ENCODE measurements at places on chromosomes 11 and 22. TPM values are rescaled to one million over a fixed set of nuclear protein-coding genes. Genes with fewer than 3 reads are reported as not detected.

- no peak for DNase-seq
These were observed 26.2 kb downstream of the FANCF start for GRCh38 chr11:22599458-22599857.

GRCh38 chr11:69915151-69915500 is 95.9 kb upstream of the FGF3 start:
- DNase-seq, result no peak

Gene LRRC55
- not detected for total RNA-seq

Gene EFCAB6
- 0.17 TPM for total RNA-seq

Gene ABCC8
- not detected for total RNA-seq

DNA sequence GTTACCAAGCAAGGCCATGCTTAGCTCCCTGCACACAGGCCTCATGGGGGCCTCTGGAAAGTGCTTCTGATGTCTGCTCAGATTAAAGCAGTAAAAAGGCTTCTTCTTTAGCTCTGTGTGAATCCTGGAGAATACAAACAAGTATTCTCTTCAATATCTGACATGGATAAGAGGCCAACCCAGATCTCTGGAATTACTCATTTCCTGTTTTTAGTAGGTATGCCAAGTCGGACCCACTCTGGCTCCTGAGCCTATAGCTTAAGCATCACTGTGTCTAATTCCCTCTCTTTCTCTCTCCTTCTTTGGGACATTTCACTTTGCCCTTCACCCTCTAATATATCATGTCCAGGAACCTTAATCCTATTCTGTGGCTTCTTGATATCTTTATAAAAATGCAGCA is 529.6 kb upstream of the CCDC90B start:
- DNase-seq, result no peak

- DNase-seq, result no peak
These were observed 50.2 kb downstream of the APOL3 start for GRCh38 chr22:36110306-36110881.

Gene TRIM48
- total RNA-seq, result not detected

Gene SMTNL1
- total RNA-seq, result not detected

DNA sequence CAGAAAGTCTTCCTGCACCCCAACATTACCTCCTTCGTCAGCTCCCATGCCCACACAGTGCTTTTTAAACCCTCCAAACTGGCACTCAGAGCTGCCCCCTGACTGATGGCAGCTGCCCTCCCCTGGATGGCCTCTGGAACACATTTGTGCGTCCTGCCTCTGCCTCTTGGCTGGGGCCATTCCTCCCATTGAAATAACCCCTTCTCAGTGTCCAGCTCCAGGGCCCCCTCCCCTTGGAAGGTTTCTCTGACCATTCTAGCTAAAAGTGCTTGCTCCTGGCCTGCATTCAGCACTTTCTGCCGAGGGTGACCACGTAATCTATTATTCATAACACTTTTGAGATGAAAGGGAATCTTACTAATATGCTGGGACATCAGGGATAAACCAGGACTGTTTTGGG is 130.0 kb downstream of the PARVA start:
- DNase-seq, result no peak

Gene XKR3
- not detected for total RNA-seq

DNA sequence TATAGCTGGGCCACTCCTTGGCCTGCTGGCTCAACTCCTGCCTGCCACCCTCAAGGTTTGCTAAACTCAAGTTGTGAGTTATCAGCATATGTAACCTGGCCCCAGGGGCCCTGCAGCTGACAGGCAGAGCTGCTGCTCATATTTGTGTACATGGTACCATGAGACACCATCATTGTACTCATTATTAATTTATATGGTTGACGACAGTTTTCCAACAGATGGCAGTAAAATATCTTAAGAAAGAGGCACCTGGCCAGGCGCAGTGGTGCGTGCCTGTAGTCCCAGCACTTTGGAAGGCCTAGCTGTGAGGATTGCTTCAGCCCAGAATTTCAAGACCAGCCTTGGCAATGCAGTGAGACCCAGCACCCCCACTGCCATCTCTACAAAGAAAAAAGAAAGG is 11.4 kb upstream of the DENND5A start:
- DNase-seq, result no peak

DNA sequence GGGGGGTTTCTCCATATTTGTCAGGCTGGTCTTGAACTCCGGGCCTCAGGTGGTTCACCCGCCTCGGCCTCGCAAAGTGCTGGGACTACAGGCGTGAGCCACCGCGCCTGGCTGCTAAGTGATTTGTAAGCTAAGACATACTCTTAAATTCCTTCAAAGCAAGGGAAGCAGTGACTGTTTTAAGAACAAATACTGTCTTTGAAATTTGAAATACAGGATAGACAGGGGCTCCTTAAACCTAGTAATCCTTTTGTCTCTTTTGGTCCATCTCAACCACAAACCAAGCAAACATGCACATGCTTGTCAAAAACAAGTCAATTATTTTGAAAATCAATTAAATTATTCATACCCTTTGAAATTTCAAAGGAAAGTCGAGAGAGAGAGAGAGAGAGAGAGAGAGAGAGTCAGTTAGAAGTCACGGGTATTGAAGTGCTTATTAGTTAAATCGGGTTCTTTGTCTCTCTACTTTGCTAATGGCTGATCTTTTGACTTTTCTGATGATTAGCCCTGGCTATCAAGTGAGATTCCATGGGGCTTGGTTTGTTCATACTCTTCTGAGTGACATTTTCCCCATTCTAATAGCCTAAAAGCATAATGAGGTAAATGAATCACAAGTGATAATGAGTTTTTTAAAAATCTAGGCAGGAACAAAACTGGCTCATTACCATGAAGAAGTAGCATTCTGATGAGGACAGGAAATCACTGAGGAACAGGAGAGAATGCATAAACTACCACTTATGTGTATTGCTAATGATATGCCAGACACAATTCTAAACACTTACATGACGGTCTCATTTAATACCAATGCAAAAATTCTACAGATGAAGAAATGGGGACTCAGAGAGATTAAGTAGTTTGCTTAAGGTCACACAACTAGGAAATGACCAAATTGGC is 48.0 kb downstream of the MCHR1 start:
- DNase-seq, result no peak

- no peak for DNase-seq
These were observed 343.6 kb upstream of the MTNR1B start for GRCh38 chr11:92625894-92626293.

Gene MYO18B
- 0.22 TPM for total RNA-seq

- DNase-seq, result no peak
These were observed 18.3 kb upstream of the SHISAL1 start for GRCh38 chr22:44330744-44331660.

Gene OR52A1
- not detected for total RNA-seq

DNA sequence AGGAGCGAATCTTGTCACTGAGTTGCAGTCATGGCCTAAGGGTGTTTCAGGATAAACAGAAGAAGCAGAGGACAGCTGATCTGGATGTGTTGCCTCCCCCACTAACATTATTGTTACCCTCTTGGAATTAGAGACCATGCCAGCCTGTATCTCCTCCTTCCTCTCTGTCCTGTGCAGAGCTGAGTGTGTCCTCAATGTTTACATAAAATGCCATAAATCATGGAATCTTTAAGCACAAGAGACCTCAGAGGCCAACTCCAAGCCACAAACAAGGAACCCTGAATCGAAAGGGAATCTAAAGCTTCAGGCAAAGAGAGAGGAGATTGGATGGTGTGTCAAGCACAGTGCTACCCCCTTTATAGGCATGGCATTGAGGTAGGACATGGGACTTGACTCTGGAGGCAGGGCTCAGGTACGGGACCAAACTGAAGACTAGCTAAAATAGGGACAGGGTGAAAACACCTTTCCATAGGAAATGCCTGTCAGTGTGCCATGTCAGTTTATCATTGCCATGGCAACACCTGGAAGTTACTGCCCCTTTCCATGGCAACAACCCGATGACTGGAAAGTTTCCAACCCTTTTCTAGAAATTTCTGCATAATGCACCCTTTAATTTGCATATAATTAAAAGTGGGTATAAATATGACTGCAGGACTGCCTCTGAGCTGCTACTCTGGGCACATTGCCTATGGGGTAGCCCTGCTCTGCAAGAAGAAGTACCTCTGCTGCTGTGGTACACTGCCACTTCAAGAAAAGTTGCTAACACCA is 489.7 kb downstream of the MIAT start:
- no peak for DNase-seq

DNA sequence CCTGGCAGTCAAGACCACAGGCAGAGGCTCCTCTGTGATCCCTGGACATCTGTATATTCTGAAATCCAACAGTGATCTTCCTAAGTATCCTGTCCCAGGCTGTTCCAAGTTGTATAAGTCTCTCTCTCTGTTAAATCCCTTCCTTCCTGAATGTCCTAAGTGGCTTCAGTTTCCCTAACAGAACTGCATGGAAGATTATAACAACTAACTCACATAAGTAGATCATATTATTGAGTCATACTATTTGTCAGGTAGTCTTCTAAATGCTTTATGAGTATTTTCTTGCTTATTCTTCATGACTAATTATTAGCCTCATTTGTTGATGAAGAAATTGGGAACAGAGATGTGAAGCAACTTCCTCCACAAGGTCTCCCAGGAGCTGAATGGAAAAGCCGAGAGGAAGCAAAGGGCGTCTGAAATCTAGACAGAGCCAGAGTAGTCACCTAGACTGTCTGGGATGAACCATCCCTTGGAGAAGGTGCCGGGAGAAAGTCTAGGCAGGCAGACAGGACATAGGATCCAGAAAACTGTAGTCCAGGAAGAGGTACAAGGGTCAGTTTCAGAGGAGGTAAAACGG is 93.2 kb upstream of the FAT3 start:
- no peak for DNase-seq
